ENCODE measurements at places on chromosomes 2 and 18.

- DNase-seq: no peak
Observed at GRCh38 chr2:219634171-219634940, 6.9 kb downstream of the SLC4A3 start.

GRCh38 chr18:79259218-79259617 lies 136.5 kb upstream of the NFATC1 start:
- DNase-seq: no peak

GRCh38 chr2:65688141-65688886 lies 255.9 kb upstream of the SPRED2 start:
- DNase-seq: no peak

DNA sequence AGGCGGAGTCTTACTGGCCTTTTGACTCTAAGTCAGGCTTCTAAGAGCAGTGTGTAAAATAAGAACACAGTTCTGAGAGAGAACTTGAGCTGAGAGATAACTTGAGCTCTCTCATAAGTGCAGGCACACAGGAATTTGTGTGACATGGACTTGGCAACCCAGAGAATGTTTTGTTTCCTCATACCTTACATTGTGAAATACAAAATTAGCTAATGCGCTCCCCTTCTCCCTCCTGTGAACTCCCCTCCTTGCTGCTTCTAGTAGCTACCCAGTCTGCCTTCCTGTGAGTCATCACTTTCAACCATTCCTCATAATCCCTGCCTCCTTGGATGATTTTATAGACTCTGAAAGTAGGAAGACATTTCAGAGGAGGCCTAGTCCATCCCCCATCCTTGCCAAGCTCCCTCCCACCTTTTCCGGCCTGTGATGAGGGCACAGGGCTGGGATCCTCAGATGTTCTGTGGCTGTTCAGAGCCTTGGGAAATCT lies 22.6 kb downstream of the FER1L5 start:
- peak; percentile 99 for DNase-seq

GRCh38 chr2:200585730-200586643 lies at the start of gene AOX1:
Gene AOX1 (plus strand): TSS chr2:200586014. CDS start chr2:200586109, 95 bp downstream.
- peak; percentile 65 for DNase-seq

GRCh38 chr2:143907801-143908200 lies 612.1 kb downstream of the ZEB2 start:
- peak; percentile 53 for DNase-seq

DNA sequence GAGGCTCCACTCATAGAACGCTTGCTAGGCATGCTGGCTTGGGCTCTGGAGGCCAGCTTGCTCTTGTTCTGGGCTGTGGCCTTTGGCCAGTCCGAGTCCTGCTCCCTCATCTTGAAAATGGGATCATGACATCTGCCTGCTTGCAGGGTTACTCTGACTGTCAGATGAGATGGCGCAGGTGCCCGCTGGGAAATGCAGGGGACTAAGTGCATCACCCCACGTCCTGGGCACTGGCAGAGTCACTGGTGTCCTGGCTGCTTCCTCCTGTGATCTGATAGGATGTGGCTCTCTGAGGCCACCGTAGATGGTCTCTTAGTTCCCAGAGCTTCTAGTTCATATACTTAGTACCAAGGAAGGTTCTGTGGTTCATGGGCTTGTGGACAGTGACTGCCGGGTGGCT lies 18.5 kb downstream of the LDLRAD4 start:
- no peak for DNase-seq

DNA sequence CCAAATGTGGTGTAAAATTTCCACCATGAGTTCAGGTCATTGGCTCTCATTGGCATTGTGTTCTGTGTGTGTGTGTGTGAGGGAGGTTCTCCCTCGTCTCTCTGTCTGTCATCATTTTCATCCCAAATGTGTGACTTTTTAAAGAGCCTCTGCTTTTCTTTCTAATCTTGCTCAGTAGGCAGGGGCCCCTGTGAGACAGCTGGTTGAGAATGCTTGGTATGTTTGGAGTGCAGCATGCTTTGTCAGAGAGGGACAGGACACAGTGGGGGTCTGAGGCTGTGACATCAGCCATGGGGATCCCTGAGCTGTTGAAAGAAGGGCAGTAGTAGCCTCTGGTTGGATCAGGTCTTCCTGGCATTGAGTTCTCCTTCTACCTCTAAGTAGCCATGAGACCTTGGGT lies 10.6 kb downstream of the PTPRM start:
- DNase-seq: peak; percentile 92

GRCh38 chr2:108944601-108945331 lies 44.3 kb downstream of the EDAR start:
- no peak for DNase-seq

DNA sequence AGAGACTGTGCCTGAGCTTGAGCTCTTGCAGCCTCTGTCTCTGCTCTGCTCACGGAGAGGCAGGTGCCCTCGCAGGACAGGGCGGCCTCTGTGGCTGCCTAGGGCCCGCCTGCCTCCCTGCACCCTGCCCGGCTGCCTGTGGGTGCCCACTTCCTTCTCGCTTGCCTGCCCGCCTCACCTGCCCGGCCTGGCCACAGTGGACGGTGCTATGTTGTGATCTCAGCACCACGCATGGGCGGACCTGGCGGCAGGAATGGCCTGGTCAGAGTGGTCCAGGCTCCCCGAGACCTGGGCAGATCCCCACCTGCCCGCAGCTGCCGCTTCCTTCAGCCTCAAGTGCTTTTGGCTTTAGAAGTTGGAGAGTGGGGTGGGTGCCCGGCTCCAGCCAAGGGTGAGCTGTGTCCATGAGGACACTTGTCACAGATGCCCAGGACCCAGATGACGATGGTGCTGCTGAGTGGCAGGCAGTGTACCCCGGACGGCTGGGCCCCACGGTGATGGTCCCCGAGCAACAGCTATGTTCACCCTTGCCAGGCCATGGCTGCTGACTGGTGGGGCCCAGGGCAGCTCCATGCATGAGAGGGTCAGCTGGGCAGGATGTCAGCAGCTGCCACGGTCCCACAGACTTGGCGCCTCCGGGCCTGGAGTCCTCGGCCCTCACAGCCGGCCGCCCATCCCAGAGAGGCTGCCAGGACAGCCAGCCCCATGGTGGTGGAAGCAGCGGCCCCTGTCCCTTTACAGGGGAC lies 25.3 kb downstream of the RTP5 start:
- DNase-seq: no peak

GRCh38 chr2:192155511-192156118 lies 39.1 kb downstream of the TMEFF2 start:
- no peak for DNase-seq

DNA sequence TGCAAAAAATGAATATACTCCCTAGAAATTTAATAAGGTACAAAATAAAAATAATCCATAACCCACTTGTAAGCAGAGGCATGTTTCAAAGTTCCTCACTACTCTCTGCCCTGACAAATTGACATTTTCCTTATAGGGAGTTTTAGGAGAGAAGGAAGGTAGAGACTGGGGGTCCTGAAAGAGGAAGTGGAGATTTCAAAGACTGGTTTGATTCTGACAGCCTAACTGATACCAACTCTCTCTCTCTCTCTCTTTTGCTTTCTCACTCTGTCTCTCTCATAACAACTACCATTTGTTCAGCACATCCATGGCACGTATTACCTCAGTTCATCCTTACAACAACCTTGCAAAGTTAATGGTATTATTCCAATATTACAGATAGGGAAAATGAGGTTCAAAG lies 18.6 kb downstream of the FZD7 start:
- no peak for DNase-seq

- no peak for DNase-seq
Observed at GRCh38 chr18:12005538-12006487, 24.5 kb downstream of the IMPA2 start.

- no peak for DNase-seq
Observed at GRCh38 chr2:208096080-208096479, 28.2 kb downstream of the CRYGD start.

GRCh38 chr2:208285853-208286252 lies 19.8 kb downstream of the PIKFYVE start:
- no peak for DNase-seq

GRCh38 chr2:231693956-231694355 lies 14.4 kb upstream of the PTMA start:
- DNase-seq: no peak

DNA sequence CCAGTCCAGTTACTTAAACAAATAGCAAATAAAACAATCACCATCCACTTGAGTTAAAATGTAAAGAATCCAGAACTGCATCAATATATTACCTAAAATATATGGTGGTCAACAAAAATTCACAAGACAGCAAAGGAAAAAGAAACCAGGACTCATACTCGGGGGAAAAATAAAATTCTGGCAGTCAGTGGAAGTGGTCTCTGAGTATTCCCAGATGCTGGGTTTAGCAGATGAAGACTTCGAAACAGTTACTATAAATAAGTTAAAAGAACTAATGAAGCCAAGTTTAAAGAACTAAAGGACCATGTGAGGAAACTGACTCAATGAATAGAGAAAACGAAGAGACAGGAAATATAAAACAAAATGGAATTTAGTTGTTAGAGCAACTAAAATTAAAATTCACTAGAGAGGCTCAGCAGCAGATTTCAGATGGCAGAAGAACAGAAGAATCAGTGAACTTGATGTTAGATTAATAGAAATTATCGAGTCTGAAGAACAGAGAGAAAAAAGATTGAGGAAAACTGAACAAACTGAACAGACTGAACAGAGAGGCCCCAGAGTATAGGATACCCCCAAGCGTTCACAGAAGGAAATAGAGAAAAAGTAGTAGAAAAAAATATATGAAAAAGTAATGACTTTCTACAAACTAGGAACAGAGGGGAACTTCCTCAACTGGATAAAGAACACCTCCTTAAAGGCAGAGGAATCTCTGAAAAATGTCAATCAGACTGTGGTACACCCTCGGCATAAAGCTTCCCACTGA lies 27.9 kb downstream of the MGAT4A start:
- peak; percentile 10 for DNase-seq

- peak; percentile 48 for DNase-seq
Observed at GRCh38 chr2:197168705-197169104, 141.9 kb downstream of the ANKRD44 start.

DNA sequence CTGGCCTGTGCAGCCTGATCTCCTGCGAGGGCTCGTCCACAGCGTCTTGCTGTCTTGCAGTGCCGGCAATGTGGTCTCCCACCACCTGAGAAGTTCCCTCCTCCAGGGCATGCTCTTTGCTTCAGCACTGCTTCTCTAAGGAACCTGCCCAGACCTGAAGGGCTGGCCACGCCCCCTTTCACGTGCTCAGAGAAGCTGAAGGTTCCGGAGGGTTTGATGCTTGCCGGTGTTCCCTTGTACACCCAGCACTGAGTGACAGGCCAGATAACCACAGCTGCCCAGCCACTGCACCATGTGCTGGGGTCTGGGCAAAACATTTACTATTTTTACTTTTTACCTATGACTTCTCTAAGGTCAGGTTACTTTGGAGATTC lies 1.7 kb upstream of the POLR2D start:
- DNase-seq: no peak

- DNase-seq: no peak
Observed at GRCh38 chr2:9661261-9661660, 30.5 kb upstream of the YWHAQ start.

GRCh38 chr2:85398426-85399182 lies 11.6 kb downstream of the CAPG start:
- no peak for DNase-seq

- peak; percentile 56 for DNase-seq
Observed at GRCh38 chr2:48530033-48530811, at the start of gene STON1. Gene STON1 (plus strand): TSS chr2:48530154. CDS start chr2:48580634, 50,480 bp downstream.

GRCh38 chr2:6782517-6783237 lies 83.0 kb downstream of the CMPK2 start:
- no peak for DNase-seq

- DNase-seq: peak; percentile 64
Observed at GRCh38 chr18:3269241-3269913, 7.4 kb downstream of the MYL12B start.

DNA sequence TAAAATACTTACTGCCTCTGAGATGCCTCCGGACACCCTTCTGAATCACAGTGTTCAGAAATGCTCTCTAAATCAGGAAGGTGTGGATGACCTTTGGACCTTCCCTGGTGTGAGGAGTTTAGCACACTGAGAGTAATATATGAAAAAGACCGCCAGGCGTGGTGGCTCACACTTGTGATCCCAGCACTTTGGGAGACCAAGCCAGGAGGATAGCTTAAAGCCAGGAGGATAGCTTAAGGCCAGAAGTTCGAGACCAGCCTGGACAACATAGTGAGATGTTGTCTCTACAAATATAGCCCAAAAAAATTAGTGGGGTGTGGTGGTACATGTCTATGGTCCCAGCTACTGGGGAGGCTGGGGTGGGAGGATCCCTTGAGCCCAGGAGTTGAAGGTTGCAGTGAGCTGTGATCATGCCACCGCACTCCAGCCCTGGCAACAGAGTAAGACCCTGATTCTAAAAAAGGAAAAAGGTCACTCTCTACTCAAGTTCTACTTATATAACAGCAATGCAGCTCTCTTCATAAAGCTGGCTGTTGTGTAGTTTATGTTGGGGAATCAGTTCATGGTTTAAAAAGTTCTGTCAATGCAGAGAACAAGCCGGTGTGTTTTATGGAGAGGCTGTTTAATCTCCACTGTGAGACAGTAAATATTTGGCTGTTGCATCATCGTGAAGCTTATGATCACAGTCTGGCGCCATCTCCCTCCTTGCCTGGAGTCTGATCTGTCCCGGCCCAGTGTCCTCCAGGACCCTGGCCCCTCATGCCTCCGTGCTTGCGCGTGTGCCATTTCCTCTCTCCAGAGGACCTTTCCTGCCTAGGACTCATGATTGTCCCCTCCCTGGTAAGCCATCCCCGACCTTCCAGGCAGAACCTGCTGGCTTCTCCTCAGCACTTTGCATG lies 184.5 kb downstream of the FAM210A start:
- DNase-seq: no peak

DNA sequence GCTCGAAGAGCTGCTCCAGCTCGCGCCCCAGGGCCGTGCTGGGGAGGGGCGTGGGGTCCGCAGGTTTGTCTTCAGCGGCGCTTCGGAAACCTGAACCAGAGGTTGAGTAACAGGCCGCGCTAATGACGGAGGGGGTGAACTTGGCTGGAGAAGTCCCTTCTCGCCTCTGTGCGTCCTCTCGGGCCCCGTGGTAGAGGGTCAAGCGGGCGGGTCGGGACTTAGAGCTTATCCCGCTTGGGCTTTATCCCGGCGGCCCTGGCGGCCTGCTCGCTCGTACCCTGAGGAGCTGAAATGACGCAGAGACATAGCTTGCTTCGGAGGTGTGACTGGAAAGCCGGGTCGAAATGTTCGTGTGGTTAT lies 479 bp downstream of the RNMT start:
- peak; percentile 26 for DNase-seq

DNA sequence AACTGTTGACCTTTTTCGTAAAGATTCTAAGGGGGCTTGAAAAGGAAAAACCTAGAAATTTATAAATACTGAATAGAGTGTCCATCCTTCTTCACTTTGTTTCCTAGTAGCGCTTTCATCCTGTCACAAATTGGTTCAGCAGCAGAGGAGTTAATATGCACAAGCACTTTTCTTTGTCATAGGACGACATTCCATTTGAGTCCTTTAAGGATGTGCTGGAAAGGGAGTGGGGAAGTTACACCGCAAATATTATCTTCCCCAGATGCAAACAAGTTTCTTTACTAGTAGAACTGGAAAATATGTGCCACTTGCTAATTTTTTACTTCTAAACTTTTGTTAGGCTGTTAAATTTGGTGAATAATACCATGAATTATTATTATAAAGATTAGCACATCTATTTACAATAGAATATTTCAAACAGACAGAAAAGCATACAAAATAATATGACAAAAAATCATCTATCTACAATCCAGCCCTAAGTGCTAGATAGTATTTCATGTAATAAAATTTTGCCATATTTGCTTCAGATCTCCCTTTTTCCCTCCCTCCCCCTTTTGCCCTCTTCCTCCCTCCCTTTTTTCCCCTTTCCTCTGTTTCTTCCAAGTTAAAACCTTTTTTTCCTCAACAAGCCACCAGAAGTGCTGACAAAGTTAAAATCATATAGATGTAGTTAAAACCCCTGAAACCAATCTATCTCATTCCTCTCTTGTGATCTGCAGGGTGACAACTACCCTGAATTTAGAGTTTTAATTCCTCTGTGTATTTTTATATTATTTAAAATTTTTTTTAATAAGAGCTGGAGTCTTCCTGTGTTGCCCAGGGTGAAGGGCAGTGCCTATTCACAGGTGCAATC lies 50.5 kb upstream of the MAP4K3 start:
- DNase-seq: peak; percentile 66
